CD4-positive, alpha-beta T cell treated with Interferon gamma for 1 hour (primary cell): ENCODE measurements at places on chromosomes 1 and 21.

- DNase-seq, result no peak
Observed at GRCh38 chr1:36673202-36673601, 190.5 kb upstream of the CSF3R start.

- no peak for DNase-seq
Observed at GRCh38 chr1:36023098-36023769, 60.7 kb upstream of the TEKT2 start.

DNA sequence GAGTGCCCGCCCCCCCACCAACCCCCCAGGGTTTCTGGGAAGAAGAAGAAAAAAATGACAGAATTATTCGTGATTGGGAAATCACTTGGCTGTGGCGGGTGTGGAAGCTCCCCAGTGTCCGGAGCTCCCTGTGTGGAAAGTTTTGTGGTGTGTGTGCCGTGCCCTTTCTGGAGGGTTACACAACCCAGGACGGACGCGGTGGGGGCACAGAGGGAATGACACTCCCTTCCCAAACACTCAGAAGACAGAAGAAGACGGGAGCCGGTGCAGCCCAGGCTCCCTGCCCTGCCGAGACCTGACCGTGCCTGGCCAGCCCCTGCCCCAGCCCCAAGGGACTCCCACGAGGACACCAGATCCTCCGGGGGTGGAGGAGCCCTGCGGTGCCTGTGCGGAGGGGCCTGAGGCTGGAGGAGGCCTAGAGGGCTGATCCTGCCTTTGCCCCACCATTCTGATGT is 33.0 kb upstream of the ADARB1 start:
- peak; percentile 54 for DNase-seq

GRCh38 chr21:25636727-25637126 is 2.3 kb upstream of the JAM2 start:
- no peak for DNase-seq

DNA sequence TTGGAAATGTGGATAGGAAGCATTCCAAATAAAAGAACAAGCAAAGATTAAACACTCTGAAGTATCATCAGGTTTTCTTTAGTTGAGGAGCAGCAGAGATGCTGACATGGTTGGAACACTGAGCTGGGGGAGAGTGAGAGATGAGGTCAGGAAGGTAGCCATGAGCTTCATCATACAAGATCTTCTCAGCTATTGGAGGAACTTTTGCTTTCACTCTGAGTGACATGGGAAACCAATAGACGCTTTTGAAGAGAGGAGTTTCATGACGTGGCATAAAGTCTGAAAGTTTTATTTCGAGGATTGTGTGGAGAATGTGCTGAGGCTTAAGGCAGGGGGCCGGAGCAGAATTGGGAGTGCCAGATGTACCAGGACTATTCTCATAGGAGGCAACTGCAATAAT is 616.2 kb upstream of the CAMK1G start:
- DNase-seq, result no peak

- no peak for DNase-seq
Observed at GRCh38 chr1:96968541-96968940, 247.0 kb downstream of the PTBP2 start.

DNA sequence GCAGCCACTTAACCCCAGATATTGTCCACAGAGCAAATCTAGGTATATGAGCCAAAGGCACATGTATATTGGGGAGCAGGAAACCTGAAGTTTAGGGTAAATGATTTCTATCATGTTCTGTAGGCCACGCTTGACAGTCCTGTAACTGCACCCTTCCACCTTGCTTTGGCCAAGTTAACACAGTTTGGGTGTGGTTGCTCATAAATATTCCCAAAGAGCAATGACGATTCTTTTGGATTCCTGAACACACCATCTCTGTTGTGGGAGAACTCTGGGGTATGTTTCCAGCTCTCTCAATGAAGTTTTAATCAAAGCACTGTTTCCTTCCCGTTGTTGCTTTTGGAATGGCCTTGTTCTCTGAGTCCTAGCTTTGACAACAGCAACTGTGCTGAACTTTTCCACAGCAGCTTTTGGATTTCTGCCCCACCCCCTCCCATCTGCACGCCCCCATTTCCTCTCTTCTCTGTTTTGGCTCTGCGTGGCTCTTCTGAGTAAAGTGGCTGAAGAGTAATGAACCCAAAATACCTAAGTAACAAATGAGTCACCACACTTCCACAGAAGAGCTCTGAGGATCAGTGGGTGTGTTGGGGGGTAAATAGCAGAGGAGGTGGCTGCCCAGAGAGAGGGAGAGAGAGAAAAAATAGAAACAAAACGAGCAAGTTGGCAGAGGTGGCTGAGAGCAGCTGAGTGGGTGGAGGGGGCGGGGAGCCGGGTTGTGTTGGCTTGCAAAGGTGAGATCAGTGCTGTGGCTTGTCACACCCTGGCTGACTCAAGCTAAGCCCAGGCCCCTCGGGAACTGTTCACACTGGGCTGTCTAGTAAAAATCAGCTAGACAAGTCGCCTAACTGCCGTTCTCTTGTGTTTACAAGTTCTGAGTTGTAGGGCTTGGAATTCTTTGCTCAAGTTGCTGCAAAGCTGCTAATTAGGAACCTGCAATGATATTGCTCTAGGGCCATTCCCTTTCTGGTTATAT is 26.9 kb upstream of the RAP1A start:
- DNase-seq, result peak; percentile 84

DNA sequence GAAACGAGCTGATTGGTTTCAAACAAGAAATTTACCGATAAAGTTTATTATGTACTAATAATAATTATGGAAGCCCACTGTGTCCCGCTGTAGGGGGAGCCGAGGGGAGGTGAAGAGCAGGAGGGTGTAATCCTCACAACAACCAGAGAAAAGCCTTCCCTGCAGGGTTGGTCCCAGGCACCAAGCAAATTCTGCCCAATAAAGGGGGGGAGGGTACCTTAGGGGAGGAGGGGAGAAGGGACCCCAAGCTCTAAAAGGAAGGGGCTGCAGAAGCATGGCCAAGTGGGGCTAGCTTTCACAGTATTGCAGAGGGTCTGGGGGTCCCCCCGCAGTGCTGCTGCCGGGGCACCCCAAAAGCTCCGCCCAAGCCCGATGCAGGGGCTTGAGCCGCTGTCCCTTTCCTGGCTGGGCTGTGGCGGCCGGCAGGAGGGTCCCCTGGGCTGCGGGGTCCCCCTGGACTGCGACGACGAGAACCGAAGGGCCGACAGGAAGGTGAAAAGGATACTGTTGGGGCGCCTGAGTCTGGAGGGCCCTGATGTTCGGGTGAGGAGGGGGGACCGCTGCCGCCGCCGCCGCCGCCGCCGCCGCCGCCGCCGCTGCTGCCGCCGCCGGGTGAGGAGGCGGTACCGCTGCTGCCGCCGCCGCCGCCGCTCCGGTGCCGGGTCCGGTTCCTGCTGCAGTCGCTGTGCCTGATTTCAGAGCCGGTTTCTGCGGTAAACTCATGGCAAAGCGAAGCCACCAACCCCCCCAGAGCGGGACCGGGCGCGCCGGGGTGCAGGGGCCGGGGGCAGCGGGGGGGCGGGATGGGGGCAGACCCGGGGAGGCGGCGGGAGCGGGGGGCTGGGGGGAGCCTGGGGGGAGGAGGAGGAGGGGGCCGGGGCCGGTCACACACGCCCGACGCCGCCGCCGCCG is 771 bp downstream of the EIF4G3 start:
- DNase-seq, result peak; percentile 25
